ENCODE measurements at places on chromosomes 6 and 20. TPM values are rescaled to one million over a fixed set of nuclear protein-coding genes. Genes with fewer than 3 reads are reported as not detected.

Gene TAF11
- 31.6 TPM for total RNA-seq

Gene TMEM170B
- 1.1 TPM for total RNA-seq

Gene VARS2
- 15.1 TPM for total RNA-seq

Gene SAYSD1
- total RNA-seq = 8.9 TPM
